Caco-2 (cell line): ENCODE measurements at places on chromosomes 2 and 18. TPM values are rescaled to one million over a fixed set of nuclear protein-coding genes. Genes with fewer than 3 reads are reported as not detected.

Gene LGALSL
- total RNA-seq, result 36.9 and 37.2 TPM in 2 replicates

Gene IER3IP1
- total RNA-seq, result 5.0 and 5.9 TPM in 2 replicates

Gene BCL11A
- total RNA-seq, result 0.21 and 0.29 TPM in 2 replicates

Gene DLX1
- 1.2 TPM in 2 replicates for total RNA-seq

DNA sequence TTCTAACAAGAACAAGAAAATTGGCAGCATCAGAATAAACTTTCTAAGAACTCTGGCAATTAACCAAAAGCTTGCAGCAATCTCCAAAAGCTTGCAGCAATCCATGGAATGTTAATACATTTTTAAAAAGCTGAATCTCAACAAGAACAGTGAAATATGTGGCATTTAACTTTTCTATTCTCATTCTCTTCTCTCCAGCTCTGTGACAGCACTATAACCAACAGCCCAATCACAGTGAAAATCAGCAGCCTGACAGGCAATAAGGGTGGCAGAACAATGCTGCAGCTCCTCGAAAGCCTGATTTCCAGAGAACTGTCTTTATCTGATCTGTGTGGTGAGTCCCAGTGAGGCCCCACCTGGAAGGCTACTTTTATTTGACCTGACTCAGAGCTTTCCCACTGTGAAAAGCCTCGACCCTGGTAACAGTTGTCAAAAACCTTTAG, 60.0 kb downstream of the TMEM131 start:
- peak overlapping the region; percentile 62 for H3K27ac ChIP-seq
- 0 out of 2 replicates have a peak, but pooled peaks cover 16% of the 10 kb centered on the region for H3K4me1 ChIP-seq
- no peak overlapping the region for H3K4me3 ChIP-seq
- no peaks in the 10 kb centered on the region for H3K36me3 ChIP-seq
- H3K27me3 ChIP-seq, result no peaks in the 10 kb centered on the region
- DNase-seq, result peak; percentile 42

DNA sequence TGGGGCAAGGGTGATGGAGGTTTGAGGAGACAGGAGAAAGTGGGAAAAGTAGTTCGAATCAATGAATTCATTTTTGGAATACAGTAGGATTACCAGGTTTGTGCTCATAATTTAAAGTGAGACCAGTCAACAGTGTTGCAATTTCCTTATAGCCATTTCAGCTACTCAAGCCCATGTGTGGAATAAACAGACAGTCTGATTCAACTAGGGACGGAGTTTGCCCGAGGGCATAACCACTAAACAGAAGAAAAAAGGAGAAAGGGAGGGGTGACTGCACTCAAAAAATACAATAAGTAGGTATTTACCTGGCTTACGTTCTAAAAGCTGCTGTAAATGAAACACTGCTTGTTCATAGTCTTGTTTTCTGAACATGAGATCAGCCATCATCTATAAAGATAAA, 55.2 kb downstream of the TTC21B start:
- H3K27ac ChIP-seq, result no peak overlapping the region
- no peaks in the 10 kb centered on the region for H3K36me3 ChIP-seq
- H3K4me1 ChIP-seq, result peaks cover 7% of the 10 kb centered on the region; the same call in 1 of the 2 replicates
- H3K27me3 ChIP-seq, result no peaks in the 10 kb centered on the region
- DNase-seq, result no peak

- H3K4me3 ChIP-seq, result no peak overlapping the region
- no peak overlapping the region for H3K27ac ChIP-seq
- no peaks in the 10 kb centered on the region for H3K4me1 ChIP-seq
- H3K27me3 ChIP-seq, result no peaks in the 10 kb centered on the region
Observed at GRCh38 chr2:192119536-192119935, 75.2 kb downstream of the TMEFF2 start.

GRCh38 chr2:8086796-8087479, 594.9 kb upstream of the ID2 start:
- no peak for DNase-seq
- no peak overlapping the region for H3K4me3 ChIP-seq
- H3K27ac ChIP-seq, result no peak overlapping the region
- peaks cover 23% of the 10 kb centered on the region for H3K4me1 ChIP-seq

- no peaks in the 10 kb centered on the region for H3K27me3 ChIP-seq
- peaks cover 48% of the 10 kb centered on the region for H3K4me1 ChIP-seq
- no peak overlapping the region for H3K4me3 ChIP-seq
- DNase-seq, result no peak
Observed at GRCh38 chr2:16244153-16244965, 304.0 kb downstream of the MYCN start.
